IMR-90 (cell line): ENCODE measurements at places on chromosomes 6 and 20.

- no peak for DNase-seq
Observed at GRCh38 chr6:6884193-6884627, 223.6 kb upstream of the RREB1 start.

DNA sequence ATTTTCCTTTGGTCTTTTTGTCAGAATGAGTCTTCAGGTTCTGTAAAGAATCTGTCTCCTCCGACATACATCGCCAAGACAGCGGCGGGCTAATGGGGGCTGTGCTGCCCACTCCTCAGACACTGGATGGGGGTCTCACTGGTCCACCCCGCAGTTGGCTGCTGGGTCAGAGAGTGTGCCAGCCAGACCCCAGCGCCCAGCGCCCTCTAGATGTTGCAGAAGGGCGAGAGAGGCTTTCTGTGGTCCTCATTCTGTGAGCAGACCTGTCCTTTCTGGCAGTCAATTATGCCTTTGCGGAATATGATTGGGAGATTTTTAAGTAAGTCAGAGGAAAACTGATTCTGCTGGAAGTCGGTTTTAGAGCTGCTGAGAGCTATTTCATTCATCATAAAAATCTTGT, 7.8 kb upstream of the CCR6 start:
- no peak for DNase-seq

GRCh38 chr6:160685762-160686450, 16.1 kb upstream of the PLG start:
- no peak for DNase-seq

- no peak for DNase-seq
Observed at GRCh38 chr20:35225319-35226125, 968 bp upstream of the MMP24 start.

- no peak for DNase-seq
Observed at GRCh38 chr6:10404799-10405512, 9.9 kb downstream of the TFAP2A start.

GRCh38 chr6:113860181-113860955, 3.2 kb downstream of the MARCKS start:
- DNase-seq = peak; percentile 45

DNA sequence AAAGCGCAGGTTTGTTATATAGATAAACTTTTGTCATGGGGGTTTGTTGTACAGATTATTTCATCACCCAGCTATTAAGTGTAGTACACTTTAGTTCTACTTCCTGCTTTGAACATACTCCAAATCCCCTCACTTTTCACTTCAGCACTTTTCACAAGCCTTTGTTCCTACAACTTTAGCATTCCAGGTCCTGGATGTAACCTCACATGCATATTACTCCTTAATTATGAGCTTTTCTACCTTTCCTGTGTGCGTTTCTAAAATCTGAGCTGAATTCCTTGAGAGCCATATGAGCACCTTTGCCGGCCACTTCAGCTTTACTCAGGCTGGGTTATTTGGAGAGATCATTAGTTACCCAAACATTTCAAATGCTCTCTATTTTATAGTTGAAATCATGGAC, 179.2 kb upstream of the TNFAIP3 start:
- DNase-seq = no peak

DNA sequence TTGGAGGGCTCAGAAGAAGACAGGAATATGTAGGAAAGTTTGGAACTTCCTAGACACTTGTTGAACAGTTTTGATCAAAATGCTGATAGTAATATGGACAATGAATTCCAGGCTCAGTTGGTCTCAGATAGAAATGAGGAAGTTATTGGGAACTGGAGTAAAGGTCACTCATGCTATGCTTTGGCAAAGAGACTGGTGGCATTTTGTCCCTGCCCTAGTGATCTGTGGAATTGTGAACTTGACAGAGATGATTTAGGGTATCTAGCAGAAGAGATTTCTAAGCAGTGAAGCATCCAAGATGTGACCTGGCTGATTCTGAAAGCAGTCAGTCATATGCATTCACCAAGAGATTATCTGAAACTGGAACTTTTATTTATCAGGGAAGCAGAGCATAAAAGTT, 45.1 kb downstream of the FRK start:
- DNase-seq = no peak

DNA sequence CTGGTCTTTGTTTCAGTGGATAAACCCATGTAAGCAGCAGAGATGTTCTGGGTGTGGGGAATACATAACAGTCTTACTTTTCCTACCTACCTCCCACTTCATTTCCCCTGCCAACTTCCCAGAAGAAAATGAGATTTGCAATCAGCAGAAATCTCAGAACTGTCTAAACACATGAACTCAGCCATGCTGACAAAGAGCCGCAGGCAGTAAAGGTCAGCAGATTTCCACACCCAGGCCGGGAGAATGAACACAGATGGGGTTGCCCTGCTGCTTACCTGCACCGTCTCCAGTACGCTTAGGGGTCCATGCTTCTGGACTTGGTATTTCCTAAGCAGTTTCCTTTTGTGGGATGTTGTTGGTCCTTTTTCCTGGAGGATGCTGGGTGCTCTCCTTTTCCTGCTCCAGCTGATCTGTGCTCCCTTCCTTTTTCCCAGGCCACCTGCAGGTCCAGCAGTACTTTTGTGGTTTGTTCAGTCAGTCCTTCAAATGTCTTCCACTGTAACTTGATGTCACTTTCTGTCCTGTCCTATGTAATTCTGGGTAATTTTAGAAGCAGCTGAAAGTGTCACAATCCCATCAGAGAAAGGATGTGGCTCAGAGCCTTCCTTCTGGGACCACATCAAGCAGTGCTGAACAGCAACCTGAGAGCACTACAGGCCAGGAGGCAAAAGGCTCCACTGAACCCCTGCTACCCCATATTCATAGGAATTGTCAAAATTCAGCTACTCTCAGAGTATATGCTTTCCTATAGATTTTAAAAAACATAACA, 129.0 kb downstream of the CEP57L1 start:
- no peak for DNase-seq

DNA sequence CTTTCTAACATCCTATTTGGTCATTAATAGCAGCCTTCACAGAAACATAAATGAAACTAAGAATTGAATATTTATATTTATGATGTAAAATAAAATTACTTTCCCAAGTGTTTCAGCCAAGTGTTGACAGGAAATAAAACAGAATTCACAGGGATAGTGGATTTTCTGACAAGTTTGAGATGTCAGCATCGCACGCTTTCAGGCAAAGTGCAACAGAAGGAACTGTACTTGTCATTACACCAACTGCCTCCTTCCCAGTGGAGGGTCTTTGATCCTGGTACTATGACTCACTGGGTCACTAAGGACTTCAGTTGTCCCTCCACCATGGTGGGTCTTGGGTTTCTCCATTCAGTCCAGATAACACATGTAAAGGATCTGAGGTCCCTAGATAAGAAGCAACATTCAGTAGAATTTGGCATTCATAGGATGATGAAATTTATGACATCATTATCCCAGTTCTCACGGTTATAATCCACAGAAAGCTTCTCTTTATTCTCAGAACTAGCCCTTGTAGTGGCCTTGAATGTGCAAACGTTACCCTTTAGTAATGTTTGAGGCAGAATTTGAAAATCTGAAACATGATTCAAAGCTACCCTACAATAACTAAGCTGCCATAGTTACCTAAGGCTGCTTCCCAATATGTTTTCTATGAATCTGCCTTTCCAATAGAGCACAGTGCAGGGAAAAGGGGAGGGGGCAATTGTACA, 3.8 kb upstream of the TNFAIP3 start:
- DNase-seq = peak; percentile 42

DNA sequence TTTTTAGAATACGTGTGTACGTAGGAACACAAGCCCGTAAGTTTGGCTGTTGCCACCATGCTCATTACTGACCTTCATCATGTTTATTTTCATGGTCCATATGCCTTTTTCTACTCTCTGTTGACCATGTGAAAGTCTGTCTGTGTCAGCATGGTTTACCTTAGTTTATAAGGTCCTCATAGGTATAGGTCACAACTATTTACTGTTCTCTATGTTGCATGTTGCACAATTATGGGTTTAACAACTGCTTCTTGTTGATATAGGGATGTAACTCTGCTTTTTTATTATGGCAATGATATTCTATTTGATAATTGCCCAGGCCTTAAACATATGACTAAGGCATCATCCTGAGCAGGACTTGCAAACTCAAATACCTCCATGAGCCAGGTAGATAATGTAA, 13.4 kb upstream of the RANBP9 start:
- DNase-seq = no peak

DNA sequence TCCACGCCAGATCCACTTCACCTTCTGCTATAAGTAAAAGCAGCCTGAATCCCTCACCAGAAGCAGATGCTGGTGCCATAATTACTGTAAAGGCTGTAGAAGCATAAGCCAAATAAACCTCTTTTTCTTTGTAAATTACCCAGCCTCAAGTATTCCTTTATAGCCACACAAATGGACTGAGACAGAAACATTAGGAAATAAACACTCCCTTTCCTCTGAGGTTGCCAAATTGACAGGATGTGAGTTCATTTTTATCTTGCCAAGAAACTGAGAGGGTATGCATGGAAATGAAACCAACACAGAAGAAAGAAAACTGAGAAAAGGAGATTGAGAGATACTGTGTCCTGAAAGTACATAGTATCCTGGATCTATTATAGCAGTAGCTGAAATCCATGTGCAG, 481.2 kb downstream of the HAO1 start:
- no peak for DNase-seq

GRCh38 chr6:127976796-127977195, 75.9 kb upstream of the THEMIS start:
- no peak for DNase-seq

DNA sequence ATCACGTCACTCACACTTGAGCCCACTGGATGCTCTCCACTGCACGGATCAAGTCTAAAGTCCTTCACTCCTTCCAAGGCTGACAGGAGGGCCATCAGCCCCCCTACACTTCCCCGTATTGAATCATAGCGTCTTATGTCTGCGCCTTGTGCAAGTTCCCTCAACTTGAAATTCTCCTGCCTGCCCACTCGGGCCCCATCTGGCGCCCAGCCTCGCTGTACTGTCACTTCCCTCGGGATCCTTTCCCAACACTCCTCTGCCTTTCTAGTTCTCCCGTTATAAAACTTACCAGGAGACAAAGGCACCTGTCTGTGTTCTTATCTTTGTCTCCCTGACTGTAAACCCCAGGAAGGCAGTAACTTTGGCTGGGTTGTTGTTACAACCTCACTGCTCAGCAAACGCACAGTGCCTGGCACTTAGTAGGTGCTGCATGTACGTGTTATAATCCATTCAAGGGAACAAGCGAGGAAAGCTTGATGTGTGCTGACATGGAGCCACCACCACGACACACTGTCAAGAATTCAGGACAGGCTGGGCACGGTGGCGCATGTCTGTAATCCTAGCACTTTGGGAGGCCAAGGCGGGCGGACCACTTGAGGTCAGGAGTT, 33.8 kb upstream of the ZFAND3 start:
- no peak for DNase-seq

DNA sequence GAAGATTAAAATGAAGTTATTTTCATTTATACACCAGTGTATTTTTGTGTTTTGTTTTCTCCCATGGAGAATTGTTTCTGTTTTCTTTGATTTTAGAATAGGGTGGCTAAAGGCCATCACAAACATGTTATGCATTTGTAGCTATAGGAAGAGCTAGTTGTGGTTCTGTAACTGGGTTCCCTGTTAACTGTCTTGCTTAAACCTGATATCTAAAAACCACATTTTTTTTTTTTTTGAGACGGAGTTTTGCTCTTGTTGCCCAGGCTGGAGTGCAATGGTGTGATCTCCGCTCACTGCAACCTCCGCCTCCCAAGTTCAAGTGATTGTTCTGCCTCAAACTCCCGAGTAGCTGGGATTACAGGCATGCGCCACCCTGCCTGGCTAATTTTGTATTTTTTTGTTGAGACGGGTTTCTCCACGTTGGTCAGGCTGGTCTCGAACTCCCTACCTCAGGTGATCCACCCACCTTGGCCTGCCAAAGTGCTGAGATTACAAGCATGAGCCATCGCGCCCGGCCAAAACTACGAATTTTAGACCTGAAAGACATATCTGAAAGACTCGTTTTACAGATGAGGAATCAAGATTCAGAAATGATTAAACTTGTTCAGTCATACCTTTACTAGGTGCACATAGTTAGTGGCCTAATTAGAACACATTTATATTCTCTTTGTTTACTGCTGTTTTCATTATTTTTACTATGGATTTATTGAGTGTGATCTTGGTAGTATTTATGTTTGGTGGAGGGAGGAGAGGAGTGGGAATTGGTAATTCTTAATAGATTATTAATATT, 18.0 kb downstream of the SCAF8 start:
- DNase-seq = no peak
